ENCODE measurements at places on chromosomes 3 and 15.

DNA sequence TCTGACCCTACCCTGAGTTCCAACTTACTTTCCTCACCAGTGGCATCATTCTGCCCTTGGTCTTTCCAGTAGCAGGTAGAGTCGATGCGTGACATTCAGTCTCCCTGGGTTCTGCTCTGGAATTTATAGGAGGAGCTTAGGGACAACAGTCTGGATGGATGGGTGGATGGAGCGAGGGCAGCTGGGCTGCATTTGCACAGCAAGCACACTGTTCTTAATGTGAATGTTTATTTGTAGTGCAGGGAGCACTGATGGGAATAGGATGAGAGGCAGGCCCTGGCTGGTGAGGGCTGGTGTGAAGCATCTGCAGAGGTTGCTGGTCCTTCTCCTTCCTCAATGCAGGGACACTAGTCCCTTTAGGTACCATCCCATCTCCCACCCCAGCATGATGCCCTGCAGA is 176.2 kb downstream of the EPHB1 start:
- no peak overlapping the region for H3K27ac ChIP-seq
- H3K27me3 ChIP-seq, result no peaks in the 10 kb centered on the region
- H3K36me3 ChIP-seq, result peaks cover 6% of the 10 kb centered on the region
- ATAC-seq, result no peak

GRCh38 chr3:15368561-15369135 is 36.3 kb upstream of the SH3BP5 start:
- peaks cover 30% of the 10 kb centered on the region for H3K4me1 ChIP-seq
- no peak overlapping the region for H3K4me3 ChIP-seq
- no peaks in the 10 kb centered on the region for H3K27me3 ChIP-seq
- ATAC-seq, result no peak
- no peaks in the 10 kb centered on the region for H3K36me3 ChIP-seq

- H3K4me1 ChIP-seq, result peaks cover 37% of the 10 kb centered on the region
- H3K4me3 ChIP-seq, result no peak overlapping the region
- H3K27ac ChIP-seq, result peak overlapping the region; percentile 38
- no peaks in the 10 kb centered on the region for H3K27me3 ChIP-seq
These were observed 15.0 kb downstream of the PDIA5 start for GRCh38 chr3:123081718-123082369.

DNA sequence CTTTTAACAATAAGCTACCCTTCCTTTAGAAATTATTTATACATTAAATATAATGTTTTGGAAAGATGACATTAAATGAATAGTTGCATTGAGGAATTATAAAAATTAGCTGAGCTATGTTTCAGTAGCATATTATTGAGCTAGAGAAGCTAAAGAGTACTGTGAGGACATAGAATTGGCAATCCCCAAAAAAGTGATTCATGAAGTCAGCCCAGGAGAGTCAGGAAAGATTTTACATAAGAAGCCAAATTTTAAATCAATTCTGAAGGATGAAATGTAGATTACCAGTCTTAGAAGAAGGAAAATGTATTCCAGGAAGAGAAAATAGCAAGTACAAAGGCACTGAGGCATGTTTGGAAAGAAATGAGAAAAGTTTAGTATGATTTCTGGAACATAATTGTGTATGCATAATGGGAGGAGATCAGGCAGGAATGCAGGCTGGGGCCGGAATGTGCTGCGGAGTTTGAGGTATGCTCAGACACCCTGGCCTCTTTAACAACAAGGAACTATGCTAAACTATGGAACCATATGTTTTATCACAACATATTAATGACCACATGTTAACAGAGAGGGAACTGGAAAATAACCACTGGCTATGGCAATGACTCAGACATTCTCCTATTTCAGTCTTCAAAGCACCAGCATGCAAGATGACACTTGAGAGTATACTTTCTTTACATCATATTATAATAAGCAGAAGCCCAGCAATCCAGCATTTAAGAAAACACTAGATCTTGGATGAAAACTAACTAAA is 103.3 kb upstream of the COL8A1 start:
- H3K27me3 ChIP-seq, result no peaks in the 10 kb centered on the region
- ATAC-seq, result no peak
- no peaks in the 10 kb centered on the region for H3K4me1 ChIP-seq
- no peaks in the 10 kb centered on the region for H3K36me3 ChIP-seq
- H3K4me3 ChIP-seq, result no peak overlapping the region

DNA sequence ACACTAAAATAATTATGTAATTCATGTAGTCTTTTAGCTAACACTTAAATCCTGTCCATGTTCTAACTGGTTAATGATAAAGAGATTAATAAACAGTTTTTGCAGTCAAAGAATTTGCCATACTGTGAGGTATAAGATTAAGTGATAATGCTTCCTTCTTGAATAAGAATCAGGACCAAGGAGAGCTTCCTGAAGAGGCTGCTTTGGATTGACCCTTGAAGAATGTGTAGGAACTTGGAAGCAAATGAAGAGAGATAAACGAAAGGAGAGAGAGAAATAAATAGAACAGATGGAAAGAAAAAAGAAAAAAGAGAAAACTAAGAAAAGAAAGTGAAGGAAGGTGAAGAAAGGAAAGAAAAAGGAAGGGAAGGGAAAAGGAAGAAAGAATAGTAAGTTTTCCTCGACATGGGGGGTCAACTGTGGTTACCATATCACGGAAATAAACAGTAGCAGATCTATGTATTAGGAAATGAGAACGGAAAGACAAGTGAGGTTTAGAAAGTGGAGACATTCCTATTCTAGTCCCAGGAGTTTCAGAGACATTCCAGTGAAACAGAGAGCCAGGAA is 539.8 kb downstream of the FGF12 start:
- H3K36me3 ChIP-seq, result no peaks in the 10 kb centered on the region
- peaks cover 8% of the 10 kb centered on the region for H3K4me1 ChIP-seq
- peaks cover 9% of the 10 kb centered on the region for H3K27me3 ChIP-seq
- H3K27ac ChIP-seq, result no peak overlapping the region
- H3K4me3 ChIP-seq, result peak overlapping the region; percentile 3

GRCh38 chr3:184472723-184473428 is 88.7 kb upstream of the EPHB3 start:
- ATAC-seq, result peak; percentile 74
- H3K4me3 ChIP-seq, result peak overlapping the region; percentile 67
- H3K4me1 ChIP-seq, result peaks cover 11% of the 10 kb centered on the region
- no peaks in the 10 kb centered on the region for H3K27me3 ChIP-seq

GRCh38 chr3:137012097-137012501 is 54.3 kb downstream of the IL20RB start:
- H3K4me3 ChIP-seq, result no peak overlapping the region
- H3K27ac ChIP-seq, result no peak overlapping the region
- peaks cover 11% of the 10 kb centered on the region for H3K4me1 ChIP-seq
- H3K36me3 ChIP-seq, result no peaks in the 10 kb centered on the region
- no peak for ATAC-seq

DNA sequence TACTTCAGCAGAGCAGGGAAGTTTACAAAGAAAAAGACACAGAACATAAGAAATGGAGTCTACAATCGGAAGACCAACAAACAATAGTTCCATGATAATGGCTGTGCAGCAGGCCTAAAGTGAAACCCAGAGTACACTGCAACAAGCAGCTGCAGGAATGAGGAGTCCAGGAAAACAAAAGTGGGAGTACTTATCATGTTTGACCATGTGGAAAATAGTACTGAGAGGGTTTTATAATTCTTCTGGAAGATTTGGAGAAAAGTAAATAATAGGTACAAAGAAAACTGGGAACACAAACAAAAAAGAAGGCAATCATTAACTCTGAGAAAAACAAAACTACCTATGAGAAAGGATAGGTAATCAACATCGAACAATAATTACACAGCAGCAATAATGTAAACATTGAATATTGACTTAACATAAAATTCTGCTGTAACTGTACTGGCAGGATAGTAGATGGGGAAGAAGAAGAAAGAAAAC is 87.5 kb downstream of the NEK10 start:
- no peaks in the 10 kb centered on the region for H3K4me1 ChIP-seq
- H3K27ac ChIP-seq, result no peak overlapping the region
- no peaks in the 10 kb centered on the region for H3K27me3 ChIP-seq

GRCh38 chr15:41494922-41495735 is 1.5 kb downstream of the ITPKA start:
- H3K27me3 ChIP-seq, result peaks cover 60% of the 10 kb centered on the region
- H3K36me3 ChIP-seq, result no peaks in the 10 kb centered on the region
- ATAC-seq, result no peak
- peak overlapping the region; percentile 64 for H3K4me3 ChIP-seq
- no peak overlapping the region for H3K27ac ChIP-seq

Data from stimulated activated memory B cell treated with anti-CD40 and anti-IgM and Interleukin-4, amounts not matched to agents 10 μg/mL and 1 μg/mL and 100 μg/mL, for 72 hours (primary cell).